ENCODE measurements at places on chromosomes 5 and 9. TPM values are rescaled to one million over a fixed set of nuclear protein-coding genes. Genes with fewer than 3 reads are reported as not detected.

The PCDHA9 gene
- total RNA-seq = not detected

The ATG10 gene
- total RNA-seq = 11.6 TPM

The CDC20B gene
- total RNA-seq = not detected

The FAM170A gene
- total RNA-seq = not detected

The BTNL9 gene
- 173 TPM for total RNA-seq

The FBP2 gene
- not detected for total RNA-seq

The CAVIN4 gene
- total RNA-seq = 0.17 TPM

- DNase-seq = no peak
Observed at GRCh38 chr5:87150630-87151029, 117.1 kb upstream of the RASA1 start.

- DNase-seq = no peak
Observed at GRCh38 chr5:171102877-171103610, 206.0 kb upstream of the TLX3 start.

GRCh38 chr5:177169271-177169670 is 35.7 kb downstream of the NSD1 start:
- DNase-seq = no peak

DNA sequence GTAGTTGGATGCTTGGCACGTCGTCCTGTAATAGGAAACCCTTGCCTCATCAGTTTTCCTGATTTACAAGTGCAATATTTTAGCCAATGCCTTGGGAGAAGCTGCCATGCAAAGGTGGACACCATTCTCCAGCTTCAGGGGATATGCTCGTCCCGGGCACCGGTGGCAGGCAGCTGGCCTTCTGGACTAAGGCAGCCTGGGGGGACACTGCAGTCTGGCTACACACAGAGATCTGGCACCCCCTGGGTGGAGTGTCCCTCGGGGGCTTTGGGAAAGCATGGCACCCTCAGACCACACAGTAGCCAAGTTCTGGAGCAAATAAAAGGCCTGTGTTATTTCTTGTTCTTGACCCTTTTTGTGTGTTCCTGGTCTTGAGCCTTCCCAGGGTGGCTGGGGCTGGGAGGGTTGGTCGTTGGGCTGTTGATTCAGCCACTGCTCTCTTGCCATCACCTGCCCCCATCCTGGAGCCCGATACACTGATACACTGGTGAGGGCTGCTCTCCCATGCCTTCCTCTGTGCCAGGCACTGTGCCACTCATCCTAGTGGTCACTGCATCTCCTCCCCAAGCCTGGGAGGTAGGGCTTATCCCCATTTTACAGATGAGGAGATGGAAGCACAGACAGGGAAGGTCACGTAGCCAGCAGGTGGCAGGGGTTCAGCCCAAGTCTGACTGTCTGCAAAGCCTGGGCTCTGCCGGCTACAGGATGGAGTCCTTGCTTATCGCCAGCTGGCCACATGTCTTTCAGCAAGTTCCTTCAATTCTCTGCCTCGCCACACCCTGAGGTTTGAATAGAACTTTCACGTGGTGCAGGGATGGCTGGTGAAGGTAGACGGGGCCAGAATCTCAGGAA is 134.1 kb downstream of the RGS3 start:
- no peak for DNase-seq

DNA sequence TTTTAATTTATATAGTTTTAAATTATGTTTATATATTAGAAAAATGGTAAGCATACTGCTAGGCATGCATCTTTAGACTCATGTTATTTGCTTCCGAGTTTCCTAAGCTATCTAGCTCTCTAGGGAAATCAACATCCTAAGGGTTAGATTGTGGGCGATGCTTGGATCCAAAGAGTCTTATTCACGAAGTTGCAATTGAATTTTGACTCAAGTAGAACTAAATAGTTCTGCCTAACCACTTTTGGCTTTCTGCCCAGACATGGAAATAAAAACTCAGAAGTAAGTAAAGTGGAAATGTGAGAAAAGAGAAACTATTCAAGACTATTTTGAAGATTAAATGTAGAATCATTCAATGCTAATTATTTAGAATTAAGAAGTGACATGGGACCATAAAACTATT is 440.4 kb downstream of the CDH18 start:
- no peak for DNase-seq

- DNase-seq = no peak
Observed at GRCh38 chr9:7782400-7783120, 17.0 kb downstream of the DMAC1 start.

- DNase-seq = no peak
Observed at GRCh38 chr5:42721484-42721883, 35.1 kb upstream of the CCDC152 start.

GRCh38 chr5:33679791-33680190 is 212.0 kb downstream of the ADAMTS12 start:
- no peak for DNase-seq

GRCh38 chr5:107812570-107813141 is 141.9 kb upstream of the EFNA5 start:
- DNase-seq = no peak

DNA sequence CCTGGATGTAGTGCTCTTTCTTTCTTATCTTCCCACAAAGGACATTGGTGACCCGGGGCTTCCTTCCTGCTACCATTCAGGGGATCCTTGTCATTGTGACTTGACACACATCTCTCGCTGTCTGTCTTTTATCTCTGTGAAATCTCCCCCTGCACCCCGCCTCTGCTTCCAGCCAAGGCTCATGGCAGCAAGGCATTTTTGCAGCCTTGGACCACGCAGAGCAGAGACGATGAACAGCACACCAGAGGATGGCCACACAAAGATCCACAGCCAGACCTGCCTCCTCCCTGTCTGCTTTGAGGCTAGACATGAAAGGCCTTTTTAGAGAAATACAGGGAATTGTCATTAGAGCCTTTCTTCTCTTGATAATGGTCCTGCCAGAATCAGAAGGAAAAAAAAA is 549.1 kb downstream of the CDK5RAP2 start:
- no peak for DNase-seq

DNA sequence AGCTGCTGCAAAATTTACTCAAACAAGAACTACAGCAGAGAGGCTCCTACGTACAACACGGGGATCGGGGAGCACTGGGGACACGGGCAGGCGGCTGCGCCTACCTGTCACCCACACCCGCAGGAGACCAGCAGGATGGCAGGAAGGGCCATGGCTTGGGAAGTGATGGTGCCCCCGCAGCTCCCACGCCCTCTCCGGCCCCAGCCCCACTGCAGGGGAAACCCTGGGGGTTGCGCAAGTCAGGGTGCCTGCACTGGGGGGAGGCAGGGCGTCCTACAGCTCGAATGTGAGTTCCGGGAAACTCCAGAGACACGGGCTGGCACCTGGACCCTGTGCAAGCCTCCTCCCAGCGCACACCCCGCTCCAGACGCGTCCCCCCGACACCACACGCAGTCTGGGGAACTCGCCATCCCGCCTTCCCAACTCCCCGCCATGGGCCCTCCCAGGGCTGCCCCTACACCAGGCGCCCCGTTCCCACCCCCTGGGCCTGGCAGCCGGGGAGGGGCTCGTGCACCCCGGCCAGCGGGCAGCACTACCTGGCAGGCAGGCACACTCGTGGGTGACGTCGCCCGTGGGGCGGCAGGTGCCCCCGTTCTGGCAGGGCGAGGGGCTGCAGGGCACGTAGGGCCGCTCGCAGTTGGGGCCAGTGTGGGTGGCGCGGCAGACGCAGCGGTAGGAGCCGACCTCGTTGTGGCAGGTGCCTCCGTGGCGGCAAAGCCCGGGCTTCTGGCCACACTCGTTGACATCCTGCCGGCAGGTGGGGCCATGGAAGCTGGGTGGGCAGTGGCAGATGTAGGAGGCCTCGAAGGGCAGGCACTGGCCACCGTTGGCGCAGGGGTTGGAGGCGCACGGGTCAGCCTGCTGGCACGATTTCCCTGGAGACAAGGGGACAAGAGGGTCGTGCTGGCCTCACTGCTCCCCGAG is 23.3 kb downstream of the NOTCH1 start:
- DNase-seq = no peak

- no peak for DNase-seq
Observed at GRCh38 chr5:44275908-44276307, 113.3 kb downstream of the FGF10 start.

- DNase-seq = peak; percentile 17
Observed at GRCh38 chr5:139762615-139763170, 32.9 kb upstream of the PSD2 start.

DNA sequence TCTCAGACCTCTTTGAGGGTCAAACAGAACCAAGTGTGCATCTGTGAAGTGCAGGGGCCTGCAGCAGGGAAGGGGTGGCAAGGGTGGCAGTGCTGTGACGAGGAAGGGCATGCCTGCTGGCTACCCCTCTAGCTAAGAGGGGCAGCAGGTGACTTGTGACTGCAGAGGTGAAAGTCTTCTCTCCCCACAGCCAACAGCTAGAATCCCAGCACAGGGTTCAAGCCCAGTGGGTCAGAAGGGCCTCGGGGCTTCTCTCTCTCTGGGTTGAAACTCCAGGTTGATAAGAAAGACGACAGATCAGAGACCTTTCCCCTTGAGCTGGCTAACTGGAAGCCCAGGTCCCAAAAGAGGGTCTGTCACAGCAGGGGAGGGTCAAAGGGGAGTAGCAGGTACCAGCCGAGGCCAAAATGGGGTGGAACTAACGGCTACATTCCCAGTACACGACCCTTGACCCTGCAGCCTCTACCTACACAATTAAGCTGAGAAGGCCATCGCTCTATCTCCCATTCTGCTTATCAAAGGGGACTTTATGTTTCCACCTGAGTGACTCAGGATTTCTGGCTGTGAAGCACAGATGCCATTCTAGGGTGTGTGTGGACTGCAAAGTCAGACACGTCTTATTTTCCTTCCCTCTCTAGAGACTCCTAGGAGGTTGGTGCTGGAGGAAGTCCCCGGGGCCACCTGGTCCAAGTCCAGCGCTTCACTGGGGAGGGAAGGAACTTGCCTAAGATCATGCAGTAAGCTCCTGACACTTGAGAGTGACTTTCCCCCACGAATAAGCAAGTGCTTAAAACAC is 14.6 kb downstream of the ANKS6 start:
- DNase-seq = no peak

- DNase-seq = no peak
Observed at GRCh38 chr9:2154731-2155130, 139.6 kb downstream of the SMARCA2 start.

GRCh38 chr9:6787793-6788161 is 30.0 kb downstream of the KDM4C start:
- DNase-seq = no peak

GRCh38 chr9:61667559-61668121 is 477.8 kb downstream of the SPATA31A7 start:
- no peak for DNase-seq
